ENCODE measurements at places on chromosomes 4 and X.
A peak's percentile ranks its signal among the peaks of the same experiment; 100 is the strongest.

DNA sequence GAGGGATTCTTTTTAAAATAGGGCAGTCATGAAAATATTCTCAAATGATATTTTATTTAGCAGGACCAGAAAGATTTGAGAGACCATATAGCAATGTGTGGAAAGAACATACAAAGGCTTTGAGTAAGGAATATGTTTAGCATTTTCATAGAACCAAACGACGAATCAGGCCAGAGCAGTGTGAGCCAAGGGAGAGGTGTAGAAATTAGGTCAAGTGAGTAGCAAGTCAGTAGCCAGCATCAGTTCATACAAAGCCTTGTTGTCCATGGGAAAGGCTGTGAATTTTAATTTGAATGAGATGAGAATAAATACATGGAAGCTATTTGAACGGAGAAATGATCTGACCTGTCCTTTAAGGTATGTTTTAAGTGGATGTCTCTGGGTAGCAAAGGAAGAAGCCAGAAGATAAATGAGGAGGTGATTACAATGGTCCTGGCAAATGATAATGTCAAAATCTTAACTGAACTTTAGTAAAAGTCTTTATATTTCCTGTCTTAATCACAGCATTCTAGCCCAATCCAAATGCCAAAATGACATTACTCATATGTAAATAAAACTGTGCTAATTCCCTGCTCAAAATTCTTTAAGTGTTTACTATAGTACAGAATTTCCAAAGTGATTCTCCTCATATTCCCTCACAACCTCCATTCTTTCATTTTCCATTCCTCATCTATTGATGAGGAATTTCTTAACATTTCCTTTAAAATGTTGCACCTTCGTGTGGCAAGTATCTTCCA, 155.7 kb upstream of the SLIT2 start:
- no peak for DNase-seq

- no peak for DNase-seq
These were observed 39.6 kb upstream of the PDLIM5 start for GRCh38 chr4:94412019-94412657.

DNA sequence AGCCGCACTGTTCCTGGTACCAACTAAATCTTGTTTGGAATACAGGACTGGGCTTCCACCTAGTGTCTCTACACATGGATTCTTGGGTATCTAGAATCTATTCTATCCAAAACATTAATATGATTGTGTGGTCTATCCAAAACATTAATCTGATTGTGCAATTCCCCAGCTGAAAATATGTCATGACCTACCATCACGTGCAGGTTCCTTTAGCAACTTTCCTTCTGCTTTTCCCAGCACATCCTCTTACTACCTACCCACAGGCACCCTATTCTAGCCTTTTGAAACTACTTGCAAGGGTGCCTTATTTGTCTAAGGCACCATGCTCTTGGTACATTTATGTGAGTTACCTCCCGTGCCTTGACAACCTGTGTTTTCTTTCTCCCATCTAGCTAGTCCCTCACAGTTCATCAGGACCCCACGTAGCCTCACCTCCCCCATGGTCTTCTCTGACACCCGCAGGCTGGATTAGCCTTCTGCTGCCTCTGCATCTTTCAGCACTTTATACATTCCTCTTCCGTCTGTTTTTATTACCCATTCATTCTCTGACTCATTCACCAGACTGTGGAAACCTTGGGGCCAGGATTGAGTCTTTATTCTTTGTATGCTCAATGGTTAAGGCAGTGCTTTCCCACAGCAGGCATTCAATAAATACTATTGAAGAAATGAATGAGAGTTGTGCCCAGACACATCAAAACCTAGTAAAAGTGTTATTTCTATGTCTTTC, 88.8 kb upstream of the FAM9B start:
- no peak for DNase-seq

DNA sequence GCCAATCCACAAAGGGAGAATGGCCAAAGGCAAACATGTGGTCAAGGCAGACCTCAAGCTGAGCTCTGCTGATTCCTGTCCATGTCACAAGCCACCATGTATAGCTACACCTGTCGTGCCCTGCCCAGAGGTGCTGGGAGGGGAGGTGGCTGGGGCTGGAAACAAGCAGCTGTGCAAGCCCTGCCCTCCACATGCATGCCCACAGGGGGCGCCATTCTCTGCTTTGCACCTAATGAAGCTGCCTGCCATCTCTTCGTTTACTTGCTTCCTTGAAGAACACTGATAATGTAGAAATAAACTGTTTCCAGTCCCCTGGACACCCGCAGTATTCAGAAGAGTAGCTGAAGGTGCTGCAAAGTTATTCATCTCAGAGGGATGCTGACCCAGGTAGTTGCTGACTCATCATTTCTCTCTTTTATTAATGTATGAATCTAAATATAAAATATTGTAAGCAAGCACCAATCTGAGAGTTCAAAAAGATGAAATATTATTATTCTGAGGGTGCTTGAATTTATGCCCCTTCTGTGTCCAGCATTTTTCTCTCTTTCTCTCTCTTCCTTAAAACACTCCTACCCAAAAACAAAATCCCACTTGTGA, 278.6 kb downstream of the ADGRA3 start:
- no peak for DNase-seq

- peak; percentile 38 for DNase-seq
These were observed 645 bp downstream of the APLN start for GRCh38 chrX:129653971-129654651.

- peak; percentile 38 for DNase-seq
These were observed 12.3 kb upstream of the DTHD1 start for GRCh38 chr4:36269101-36269500.

DNA sequence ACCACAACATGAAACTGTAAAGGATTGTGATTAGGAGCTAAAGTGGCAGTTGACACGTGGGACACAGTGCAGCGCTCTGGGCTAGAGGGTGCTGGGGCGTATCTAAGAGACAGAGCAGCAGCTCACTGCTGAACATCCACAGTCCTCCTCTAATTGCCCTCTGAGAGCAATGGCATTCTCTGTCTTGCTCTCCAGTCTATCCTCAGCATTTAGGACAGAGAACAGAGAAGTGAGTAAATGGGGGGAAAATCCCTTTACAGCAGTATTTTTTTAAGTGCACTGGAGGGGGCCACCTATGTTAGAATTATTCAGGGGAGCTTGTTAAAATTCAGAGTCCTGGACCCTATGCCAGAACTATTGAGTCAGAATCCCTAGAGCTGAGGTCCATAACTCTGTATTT, 4.2 kb upstream of the TMEM154 start:
- no peak for DNase-seq

DNA sequence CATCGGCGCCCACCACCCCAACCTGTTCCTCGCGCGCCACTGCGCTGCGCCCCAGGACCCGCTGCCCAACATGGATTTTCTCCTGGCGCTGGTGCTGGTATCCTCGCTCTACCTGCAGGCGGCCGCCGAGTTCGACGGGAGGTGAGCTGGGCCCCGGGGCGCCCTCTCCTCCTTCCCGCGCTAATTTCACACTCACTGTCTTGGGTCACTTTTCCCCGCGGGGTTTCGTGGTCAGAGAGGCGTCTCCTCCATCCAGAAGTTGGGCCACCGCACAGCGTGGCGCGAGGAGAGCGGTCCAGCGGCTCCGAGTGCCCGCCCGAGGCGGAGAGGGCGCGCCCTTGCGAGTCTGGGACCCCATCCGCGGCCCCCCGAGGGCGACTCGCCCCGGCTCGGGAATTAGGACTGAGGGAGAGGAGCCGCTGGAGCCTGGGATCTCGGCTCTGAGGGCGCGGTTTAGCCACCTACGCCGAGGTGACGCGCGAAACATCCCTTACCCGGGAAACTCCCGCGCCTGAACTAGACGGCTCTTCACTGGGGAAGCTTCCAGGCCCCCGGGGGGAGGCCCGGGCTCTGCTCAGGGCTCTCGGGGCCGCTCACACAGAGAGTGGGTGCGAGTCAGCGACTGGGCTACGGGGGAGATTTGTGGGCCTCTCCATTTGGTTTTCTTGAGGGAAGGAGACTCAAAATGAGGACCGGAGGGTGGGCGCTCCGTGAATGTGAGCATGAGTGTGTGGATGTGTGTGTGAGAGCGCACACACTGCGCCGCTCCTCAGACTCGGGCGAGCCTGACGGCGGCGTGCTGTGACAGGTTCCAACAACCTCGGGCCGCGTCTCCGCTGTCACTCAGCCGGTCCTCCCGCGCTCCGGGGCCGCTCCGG, 551 bp downstream of the NPNT start:
- DNase-seq, result no peak

GRCh38 chrX:10773318-10773717, 152.9 kb upstream of the MID1 start:
- DNase-seq, result no peak

- no peak for DNase-seq
These were observed 346.3 kb upstream of the FSTL5 start for GRCh38 chr4:162510115-162510514.

DNA sequence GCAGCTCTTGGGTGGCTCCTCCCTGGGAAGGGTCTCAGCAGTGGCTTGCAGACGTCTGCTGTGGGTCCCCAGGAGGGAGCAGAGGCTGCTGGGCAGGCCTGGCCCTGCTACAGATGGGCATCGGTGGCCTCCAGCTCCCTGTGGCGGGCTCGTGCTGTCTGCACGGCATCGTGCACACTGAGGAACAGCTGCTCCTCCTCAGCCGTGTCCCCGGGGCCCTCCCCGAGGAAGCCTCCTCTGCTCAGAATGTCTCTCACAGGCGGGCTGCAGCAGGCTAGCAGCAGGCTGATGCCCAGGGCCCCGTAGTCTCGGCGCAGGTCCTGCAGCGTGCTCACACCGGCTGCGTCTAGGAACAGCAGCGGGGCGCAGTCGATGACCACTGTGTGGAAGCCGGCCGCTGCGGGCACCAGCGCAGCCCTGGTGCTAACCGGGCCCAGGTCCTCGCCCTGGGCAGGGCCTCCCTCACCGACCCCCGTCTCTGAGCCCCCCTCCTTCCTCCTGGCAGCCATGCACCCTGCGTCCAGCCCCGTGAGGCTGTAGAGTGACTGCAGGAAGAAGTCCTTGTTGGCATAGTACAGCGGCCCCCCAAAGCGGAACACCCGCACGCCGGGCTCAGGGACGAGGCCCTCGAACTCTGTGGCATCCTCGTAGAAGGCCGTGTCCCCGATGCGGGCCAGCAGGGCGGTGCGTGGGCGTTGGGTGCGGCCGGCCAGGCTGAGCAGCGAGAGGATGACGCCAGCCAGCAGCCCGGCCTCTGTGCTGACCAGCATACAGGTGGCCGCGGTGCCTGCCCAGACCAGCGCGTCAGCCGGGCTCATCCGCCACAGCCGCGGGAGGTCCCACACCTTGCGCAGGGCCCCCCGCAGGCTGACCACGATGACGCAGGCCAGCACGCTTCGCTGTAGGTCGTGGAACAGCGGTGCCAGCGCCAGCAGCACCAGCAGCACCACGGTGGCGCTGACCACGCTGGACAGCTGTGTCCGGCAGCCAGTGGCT, 2.2 kb downstream of the IDUA start:
- no peak for DNase-seq

DNA sequence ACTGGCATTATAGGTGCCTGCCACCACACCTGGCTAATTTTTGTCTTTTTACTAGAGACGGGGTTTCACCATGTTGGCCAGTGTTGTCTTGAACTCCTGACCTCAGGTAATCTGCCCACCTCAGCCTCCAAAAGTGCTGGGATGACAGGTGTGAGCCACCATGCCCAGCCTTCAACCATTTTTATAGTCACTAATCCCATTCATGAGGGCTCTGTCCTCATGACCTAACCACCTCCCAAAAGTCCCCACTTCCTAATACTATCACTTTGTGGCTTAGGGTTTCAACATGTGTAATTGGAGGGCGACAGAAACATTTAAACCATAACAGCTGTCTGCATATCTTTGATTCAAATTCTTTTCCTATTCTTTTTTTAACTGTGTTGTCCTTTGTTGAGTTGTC, 229.6 kb upstream of the AGA start:
- no peak for DNase-seq

GRCh38 chr4:56240554-56241174, 146.6 kb downstream of the AASDH start:
- DNase-seq, result no peak

DNA sequence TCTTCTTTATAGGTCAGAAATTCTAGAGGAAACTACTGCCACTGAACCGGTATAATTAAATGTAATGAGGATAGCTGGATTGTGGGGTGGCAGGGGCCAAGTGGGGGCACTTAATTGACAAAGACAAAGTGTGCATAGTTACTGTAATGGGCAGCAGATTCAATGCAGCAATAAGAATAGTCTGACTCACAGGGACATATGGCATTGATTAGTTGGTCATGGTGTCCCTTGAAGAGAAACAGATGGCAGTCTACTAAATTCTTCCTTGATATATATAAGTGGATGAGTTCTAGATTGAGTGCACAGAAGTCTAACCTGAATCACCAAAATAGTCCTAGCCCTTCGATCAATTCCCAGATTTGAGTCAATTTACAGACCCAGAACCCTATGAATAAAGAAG, 31.6 kb downstream of the ETDC start:
- DNase-seq, result no peak

GRCh38 chrX:41781500-41781899, 57.5 kb downstream of the GPR82 start:
- no peak for DNase-seq

DNA sequence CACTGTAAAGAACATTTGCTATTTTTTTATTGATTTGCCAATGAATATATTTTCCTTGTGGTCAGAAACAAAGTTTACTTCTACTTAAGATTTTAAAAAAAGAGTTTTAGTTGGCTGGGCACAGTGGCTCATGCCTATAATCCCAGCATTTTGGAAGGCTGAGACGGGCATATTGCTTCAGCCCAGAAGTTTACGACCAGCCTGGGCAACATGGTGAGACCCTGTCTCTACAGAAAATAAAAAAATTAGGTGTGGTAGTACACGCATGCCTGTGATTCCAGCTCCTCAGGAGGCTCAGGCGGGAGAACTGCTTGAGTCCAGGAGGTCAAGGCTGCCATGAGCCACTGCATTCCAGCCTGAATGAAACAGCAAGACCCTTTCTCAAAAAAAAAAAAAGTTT, 36.8 kb downstream of the LRP2BP start:
- no peak for DNase-seq

- DNase-seq, result no peak
These were observed 688.0 kb downstream of the PCDH7 start for GRCh38 chr4:31408121-31408520.

DNA sequence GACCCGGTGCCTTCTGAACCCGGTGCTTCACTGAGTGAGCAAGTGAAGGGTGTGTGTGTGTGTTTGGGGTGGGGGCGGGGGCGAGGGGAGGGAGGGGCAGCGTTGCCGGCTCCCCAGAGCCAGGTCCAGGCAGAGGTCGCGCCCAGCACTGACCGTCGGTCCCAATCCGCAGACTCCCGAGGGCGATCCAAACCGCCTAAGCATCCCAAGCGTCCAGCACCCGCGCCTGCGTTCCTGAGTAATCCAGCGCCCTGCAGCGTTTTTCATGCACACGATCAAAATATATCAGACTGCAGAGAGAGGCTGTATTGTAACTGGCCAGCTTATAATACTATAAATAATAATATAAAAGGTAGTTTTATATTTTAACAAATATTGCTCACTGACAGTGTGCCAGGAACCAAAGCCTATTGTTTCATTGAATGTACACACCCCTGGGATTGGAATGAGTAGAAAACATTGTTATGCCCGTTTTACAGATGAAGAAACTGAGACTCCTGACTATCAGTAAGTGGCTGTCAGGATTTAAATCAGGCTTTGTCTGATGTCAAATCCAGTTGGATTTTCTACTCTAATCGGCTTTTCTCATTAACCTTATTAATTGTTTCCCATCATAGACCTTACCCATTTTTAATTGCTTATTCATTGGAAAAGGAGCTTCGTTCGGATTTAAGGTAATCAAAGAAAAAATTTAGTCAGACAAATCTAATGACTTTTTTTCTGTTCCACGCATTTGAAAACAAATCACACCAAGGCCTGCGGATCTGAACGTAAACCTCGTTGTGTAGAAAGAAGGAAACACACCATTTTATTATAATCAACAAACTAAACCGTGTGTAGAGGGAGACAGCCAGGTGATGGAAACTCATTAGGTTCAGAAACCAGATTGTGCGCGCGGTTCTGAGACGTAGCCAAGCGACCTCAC, 4.0 kb upstream of the NKX3-2 start:
- DNase-seq, result no peak
